ENCODE measurements at places on chromosomes 13 and 19.

GRCh38 chr19:55086730-55087541, 11.3 kb downstream of the EPS8L1 start:
- peak; percentile 46 for DNase-seq

- no peak for DNase-seq
These were observed 822 bp upstream of the RFXAP start for GRCh38 chr13:36817996-36818803.

GRCh38 chr19:13640611-13641010, 123.7 kb upstream of the MRI1 start:
- no peak for DNase-seq

DNA sequence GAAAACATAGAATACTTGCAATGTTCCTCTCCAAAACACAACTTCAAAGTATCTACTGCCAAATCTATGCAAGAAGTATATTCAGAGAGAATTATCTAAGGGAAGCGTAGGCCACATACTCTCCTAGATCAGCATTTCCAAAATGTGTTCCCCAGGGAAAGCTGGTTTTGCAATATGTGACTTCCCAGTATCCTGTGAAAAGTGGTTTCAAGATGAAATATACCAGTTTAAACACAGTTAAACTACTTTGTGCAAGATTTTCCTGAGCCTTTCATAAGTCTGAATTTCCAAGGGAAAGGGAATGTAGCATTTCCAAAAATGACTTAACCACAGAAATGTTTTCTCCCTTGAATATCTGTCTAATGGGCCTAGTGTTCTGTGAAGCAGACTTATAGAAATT, 7.6 kb downstream of the STARD13 start:
- DNase-seq, result no peak

DNA sequence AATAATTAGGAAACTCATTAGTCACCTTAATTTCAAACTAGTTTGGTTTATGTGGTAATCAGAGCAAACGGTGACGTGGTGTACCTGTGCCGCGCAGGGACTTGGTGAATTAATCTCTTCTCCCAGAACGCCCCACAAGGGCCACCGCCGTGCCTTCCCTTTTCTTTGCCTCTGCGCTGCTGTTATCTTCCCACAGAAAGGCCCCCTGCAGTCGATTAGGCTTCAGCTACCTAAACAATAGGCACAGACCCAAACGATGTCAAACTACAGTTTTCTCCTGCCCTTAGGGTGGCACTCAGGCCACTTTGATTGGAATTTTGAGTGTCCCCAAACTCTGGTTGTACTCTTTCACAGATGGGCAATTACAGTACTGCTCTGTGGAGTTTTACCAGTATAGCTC, 115.5 kb downstream of the GGACT start:
- DNase-seq, result no peak

- no peak for DNase-seq
These were observed 4.1 kb downstream of the CCDC169 start for GRCh38 chr13:36293497-36293896.

DNA sequence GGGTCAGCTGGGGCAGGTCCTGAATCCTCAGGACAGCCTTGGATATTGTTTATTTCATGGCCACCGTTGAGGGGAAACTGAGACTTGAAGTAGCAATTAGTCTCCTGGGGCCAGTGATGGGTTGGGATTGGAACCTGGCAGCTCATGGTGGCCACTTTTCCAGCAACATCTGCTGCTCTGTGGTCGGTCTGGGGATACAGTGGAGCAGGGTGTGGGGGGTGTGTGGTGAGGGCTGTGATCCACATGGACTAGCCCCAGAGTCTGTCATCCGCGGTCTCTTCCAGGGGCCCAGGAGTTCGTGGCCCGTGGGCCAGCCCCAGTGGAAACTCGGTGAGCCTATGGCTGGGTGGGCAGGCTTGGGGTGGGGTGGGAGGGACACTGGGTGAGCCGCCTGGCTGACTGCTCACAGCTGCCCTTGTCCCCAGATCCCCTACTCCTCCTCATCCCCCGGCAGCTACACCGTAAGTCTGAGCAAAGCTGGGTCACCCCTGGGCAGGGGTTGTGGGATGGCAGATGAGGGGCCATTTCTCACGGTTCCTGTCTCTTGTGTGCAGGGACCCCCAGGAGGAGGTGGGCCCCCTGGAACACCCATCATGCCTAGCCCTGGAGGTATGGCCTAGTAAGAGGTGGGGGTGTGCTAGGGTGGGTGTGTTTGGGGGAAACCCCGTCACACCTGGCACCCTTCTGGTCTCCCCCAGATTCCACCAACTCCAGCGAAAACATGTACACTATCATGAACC, 5.5 kb downstream of the ISYNA1 start:
- DNase-seq, result no peak

- DNase-seq, result no peak
These were observed 64.3 kb upstream of the C13orf46 start for GRCh38 chr13:114038211-114038613.

DNA sequence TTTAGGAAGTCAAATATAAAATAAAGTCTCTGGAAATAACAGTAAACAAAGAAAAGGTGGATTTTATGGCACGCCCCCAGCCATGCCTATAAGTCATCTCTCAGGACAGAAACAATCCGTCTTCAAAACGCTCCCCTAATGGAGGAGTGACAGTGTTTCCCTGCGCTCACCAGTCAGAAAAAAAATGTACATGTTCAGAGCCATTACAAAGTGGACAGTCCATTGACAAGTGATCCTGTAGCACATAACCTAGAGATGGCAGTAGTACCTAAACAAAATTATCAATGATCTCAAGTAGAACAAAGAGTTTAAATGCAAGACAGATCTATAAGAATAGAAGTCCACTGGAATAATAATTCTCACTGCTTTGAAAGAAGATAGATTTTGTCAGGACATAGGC, 891.7 kb upstream of the MIR17HG start:
- DNase-seq, result no peak

GRCh38 chr13:97306645-97307044, 84.5 kb downstream of the MBNL2 start:
- no peak for DNase-seq

DNA sequence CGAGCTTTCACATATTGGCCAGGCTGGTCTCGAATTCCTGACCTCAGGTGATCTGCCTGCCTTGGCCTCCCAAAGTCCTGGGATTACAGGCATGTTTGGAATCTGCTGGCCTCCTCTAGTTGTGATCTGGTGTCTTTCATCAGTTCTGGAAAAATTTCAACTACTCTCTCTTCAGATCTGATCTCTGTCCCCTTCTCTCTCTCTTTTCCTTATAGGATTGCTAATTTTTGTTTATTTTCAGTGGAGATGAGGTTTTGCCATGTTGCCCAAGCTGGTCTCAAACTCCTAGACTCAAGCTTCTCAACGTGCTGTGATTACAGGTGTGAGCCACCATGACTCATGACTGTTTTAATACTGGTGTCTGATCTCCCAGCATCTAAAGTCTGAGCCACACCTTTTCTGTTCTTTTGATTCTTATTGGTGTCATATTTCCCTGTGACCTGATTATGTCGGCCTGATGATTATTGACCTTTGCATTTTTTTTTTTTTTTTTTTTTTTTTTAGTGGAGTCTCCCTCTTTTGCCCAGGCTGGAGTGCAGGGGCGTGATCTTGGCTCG, 10.4 kb upstream of the NANOS2 start:
- no peak for DNase-seq

DNA sequence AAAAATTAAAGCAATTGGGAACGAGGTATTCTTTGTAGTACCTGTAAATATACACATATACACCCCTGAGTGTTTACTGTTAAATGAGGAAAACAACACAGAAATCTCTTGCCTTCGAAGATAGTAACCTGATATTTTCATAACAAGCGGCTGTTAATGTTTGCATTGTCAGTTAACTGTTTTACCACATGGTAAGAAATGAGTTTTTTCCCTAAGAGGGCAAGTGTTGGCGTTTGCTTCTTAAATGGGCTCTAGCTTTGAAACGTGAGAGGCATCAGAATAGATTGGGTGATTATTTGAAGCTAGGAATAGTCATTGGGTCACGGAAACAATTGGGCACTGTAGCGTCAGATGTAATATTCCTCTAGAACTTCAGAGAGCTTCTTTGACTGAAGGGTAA, 22.0 kb upstream of the UPF3A start:
- no peak for DNase-seq

DNA sequence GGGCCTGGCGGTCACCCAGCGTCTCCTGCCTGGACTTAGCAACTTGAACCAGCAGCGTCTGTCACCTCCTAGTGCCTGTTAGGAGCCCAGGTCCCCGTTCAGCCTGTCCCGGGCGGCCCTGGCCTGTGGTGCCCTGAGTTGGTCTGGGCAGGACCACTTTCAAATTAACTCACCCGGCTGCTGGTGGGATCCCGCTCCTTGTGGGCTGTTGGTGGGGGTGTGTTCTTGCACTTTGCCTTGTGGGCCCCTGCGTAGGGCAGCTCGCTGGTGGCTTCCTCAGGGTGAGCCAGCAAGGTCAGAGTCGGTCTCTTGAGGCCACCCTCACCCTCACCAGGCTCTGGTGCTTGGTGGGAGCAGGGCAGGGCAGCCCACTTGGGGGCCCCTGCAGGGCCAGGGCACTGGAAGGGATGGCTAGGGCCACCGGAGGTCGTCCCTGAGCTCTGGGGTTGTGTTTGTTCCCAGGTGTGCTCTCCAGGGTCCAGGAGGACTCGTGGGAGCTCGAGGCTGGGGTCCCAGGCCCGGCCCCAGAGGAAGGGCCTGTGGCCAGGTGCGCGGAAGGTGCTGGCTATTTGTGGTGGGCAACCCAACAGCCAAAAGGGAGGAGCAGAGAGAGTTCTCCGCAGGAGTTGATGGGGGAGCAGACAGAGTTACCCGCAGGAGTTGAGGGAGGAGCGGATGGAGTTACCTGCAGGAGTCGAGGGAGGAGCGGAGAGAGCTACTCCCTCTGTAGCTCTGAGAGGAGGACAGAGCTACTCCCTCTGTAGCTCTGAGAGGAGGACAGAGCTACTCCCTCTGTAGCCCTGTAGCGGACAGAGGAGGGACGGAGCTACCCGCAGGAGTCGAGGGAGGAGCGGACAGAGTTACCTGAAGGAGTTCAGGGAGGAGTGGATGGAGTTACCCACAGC, 16.9 kb downstream of the TFDP1 start:
- no peak for DNase-seq

GRCh38 chr19:53553865-53554791, 16.2 kb downstream of the ZNF331 start:
- peak; percentile 91 for DNase-seq

DNA sequence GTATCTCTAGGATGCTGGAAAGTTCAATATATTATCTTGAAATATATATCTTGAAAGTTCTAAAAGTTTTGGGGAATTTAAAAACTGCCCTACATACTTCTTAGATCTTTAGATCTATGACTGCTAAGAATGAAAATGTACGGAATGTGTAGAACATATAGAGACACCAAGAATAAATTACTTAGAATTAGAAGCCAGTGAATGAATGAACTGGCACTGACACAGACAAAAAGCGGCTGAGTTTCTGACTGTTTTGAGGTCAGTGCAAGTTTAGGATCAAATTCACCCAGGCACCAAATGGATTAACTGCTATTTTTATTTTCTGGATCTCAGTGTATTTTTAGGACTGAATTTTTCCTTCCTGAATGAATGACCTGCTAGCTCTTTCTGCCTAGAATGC, 411.2 kb downstream of the KCTD12 start:
- no peak for DNase-seq

GRCh38 chr13:27425918-27426630, 1.7 kb downstream of the GTF3A start:
- DNase-seq, result peak; percentile 72

- DNase-seq, result no peak
These were observed 51.9 kb upstream of the MCF2L start for GRCh38 chr13:112917056-112917664.

DNA sequence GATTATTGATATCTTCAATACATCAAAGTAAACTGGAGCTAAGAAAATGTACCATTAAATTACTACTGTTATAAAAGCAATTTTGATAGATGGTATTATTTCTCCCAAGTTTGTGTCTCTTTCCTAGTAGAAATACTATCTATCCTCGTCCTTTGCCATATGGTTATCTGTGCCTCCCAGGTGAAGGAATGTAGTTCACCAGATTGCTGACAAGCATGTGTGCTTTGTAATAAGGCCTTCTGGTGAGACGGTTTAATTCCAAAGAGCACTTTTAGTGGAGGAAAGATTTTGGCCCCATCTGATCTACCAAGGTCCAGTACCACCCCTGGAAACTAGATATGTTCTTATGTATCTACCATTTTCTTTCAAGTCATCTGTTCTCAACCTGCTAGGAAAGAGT, 243.6 kb downstream of the DLEU7 start:
- DNase-seq, result no peak

GRCh38 chr19:16594131-16594586, 21.9 kb upstream of the SLC35E1 start:
- peak; percentile 49 for DNase-seq

DNA sequence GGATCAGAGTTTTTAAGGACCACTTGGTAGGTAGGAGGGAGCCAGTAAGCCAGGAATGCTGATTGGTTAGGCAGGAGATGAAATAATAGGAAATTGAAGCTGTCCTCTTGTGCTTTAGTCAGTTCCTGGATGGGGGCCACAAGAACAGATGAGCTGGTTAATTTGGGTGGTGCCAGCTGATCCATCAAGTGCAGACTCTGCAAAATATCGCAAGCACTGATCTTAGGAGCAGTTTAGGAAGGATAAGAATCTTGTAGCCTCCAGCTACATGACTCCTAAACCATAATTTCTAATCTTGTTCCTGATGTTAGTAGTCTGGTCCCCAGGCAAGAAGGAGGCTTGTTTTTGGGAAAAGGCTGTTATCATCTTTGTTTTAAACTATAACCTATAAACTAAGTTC, 117.9 kb upstream of the GPR12 start:
- no peak for DNase-seq

GRCh38 chr13:99389520-99390304, 82.5 kb upstream of the GPR183 start:
- DNase-seq, result peak; percentile 19

DNA sequence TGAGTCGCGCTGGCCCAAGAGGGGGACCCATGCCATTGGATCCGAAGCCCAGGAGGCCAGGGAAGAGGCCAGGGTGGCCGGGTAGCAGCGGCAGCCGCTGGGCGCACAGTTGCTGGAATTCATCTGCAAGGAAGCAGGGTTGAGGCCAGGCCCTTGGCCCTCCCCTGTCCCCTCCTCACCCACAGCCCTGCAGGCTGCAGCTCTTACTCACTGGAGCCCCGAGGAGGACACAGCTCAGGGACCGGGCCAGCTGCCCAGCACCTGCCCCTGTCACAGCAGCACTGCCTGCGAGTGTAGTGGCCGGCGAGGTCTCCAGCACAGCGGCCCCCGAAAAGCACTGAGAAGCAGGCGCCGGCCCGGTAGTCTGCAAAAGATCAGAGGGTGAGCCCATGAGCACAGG, 11.2 kb downstream of the FBN3 start:
- DNase-seq, result no peak

DNA sequence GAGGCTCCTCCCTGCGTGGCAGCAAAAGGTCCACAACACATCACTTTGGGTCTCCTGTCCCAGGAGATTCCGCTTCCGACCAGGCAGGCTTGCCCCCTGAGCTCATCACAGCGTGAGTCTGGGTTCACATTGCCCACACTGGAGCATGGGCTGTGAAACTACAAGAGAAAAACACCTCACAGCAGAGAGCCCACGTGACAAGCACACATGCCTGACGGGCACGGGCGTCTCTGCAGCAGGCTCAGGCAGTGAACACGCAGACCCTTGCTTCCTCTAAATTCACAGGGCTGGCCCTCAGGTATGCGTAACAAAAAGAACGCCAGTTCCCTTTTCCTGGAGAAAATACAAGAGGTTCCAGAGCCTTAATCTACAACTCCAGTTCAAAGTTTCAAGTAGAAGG, 41.9 kb downstream of the RASA3 start:
- DNase-seq, result peak; percentile 20

All from activated T-cell treated with anti-CD3 and anti-CD28 coated beads, Interleukin-2, amount 50 U/mL, for 1 hour (primary cell).